ENCODE measurements at places on chromosomes 6 and 20. TPM values are rescaled to one million over a fixed set of nuclear protein-coding genes. Genes with fewer than 3 reads are reported as not detected.
A peak's percentile ranks its signal among the peaks of the same experiment; 100 is the strongest.

- no peak for DNase-seq
- H3K27me3 ChIP-seq: no peaks in the 10 kb centered on the region
- no peaks in the 10 kb centered on the region for H3K4me1 ChIP-seq
Measured at GRCh38 chr6:2038092-2038491, 207.3 kb downstream of the GMDS start.

- H3K27me3 ChIP-seq: no peaks in the 10 kb centered on the region
- peaks cover 3% of the 10 kb centered on the region for H3K4me1 ChIP-seq
- H3K27ac ChIP-seq: no peak overlapping the region
- no peak for DNase-seq
- H3K4me3 ChIP-seq: no peak overlapping the region
Measured at GRCh38 chr6:34423254-34423653, 2.6 kb downstream of the RPS10 start.

DNA sequence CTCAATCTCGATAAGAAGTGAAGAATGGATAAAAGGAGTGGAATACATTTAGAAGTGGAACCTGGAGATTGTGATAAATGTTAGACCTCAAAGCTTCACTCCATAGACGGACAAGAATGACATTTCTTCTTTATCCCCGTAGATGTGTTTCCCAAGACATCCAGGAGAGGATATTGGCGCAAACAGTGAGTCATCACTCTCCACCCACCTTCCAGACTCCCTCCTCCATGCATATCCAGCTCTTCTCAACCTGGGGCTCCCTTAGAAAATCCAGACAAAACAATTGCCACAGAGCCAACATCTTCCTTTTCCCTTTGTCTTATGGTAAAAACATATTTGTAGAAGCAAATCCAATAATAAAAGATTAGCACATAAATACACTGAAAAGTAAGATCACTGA, 586.1 kb downstream of the PTPRT start:
- no peak overlapping the region for H3K27ac ChIP-seq
- no peak for DNase-seq
- H3K4me3 ChIP-seq: no peak overlapping the region
- no peaks in the 10 kb centered on the region for H3K27me3 ChIP-seq
- no peaks in the 10 kb centered on the region for H3K4me1 ChIP-seq
- no peaks in the 10 kb centered on the region for H3K36me3 ChIP-seq

The GHRH gene
- total RNA-seq: not detected

GRCh38 chr6:51857134-51857533, 230.3 kb downstream of the PKHD1 start:
- no peaks in the 10 kb centered on the region for H3K4me1 ChIP-seq
- no peak overlapping the region for H3K4me3 ChIP-seq
- DNase-seq: no peak
- no peak overlapping the region for H3K27ac ChIP-seq
- no peaks in the 10 kb centered on the region for H3K27me3 ChIP-seq

DNA sequence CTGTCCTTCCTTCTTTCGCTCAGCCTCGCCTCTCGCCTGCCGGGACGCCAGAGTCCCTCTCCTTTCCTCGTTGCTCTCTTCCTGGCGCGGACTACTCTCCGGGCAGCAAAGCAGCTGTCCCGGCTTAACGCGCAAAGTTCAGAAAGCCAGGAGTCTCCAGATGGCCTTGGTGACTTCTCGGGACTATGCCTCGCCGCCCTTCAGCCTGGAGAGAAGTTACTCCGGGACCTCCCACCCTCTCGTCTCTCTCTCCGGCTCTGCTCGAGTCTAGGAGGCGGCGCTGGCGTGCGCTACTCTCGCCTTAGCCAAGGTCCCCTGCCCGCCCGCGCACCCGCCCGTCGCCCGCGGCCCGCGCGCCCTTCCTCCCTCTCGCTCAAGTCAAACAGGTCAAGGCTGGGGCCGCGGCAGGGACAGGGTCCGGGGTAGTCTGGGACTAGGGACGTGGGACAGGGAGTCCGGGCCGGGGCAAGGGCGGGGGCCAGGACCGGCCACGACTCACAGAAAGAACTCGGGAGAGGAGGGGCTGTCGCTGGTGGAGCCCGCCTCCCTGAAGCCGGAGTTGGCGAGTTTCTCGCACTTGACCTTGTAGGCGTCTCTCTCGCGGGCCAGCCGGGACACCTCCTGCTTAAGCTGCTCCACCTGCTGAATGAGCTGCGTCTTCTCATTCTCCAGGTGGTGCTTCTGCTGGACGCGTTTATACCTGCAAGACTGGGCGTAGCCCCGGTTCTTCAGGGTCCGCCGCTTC, 1.5 kb downstream of the MAFB start:
- peaks cover 4% of the 10 kb centered on the region for H3K27me3 ChIP-seq
- peaks cover 9% of the 10 kb centered on the region for H3K4me1 ChIP-seq
- DNase-seq: peak; percentile 62
- peak overlapping the region; percentile 59 for H3K4me3 ChIP-seq

GRCh38 chr20:48791666-48792071, 36.1 kb downstream of the PREX1 start:
- no peaks in the 10 kb centered on the region for H3K27me3 ChIP-seq
- H3K27ac ChIP-seq: no peak overlapping the region
- H3K4me1 ChIP-seq: peaks cover 12% of the 10 kb centered on the region
- H3K4me3 ChIP-seq: no peak overlapping the region
- no peaks in the 10 kb centered on the region for H3K36me3 ChIP-seq

The TMEM200A gene
- total RNA-seq: 30.0 TPM

Measured in ovary (tissue), 10 donors.